Smooth muscle cell of the brain vasculature (primary cell): ENCODE measurements at places on chromosomes 4 and X.

GRCh38 chr4:129344058-129344457 lies 248.1 kb downstream of the C4orf33 start:
- DNase-seq, result no peak

DNA sequence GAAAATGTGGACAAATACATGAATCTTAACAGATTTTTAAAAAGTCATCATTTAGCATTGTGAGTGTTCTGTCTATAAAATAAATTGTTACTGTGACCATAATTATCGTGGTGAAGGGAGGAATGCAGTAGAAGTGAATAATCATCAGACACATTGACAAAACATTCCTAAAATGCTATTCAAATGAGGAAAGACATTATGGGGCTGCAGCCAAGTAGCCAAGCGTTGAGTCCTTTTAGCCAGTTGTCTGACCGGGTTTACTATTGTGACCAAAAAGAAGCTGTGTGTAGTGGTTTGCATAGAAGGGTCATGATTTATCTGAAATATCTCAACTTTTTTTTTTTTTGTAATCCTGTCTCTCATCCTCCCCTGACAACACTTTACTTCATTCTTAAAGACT lies 19.5 kb downstream of the WWC2 start:
- no peak for DNase-seq

- no peak for DNase-seq
These were observed 69.8 kb upstream of the FAT4 start for GRCh38 chr4:125244848-125245450.

GRCh38 chr4:37359261-37359660 lies 114.7 kb downstream of the NWD2 start:
- no peak for DNase-seq

DNA sequence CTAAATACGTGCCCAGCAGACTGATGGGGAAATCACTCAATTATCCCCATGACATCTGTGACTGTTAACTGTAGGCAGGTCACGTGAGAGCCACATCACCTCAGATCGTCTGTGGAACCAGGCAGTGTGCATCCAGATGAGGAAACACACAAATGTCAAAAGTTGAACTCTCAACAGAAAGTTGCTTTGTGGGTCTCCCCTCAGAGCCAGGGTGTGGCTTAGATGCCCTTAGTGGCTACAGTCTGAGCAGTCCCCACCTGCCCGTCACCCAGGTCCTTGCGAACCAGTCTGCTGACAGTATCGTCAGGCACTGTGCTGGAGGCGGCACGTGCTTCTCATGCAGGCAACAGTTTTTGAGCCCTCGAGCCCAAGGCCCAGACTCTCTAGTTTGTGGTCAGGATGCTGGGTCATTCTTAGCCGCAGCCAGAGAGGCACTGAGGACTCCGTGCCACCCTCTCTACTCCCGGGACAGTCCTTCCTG lies 10.8 kb downstream of the TMEM187 start:
- DNase-seq, result no peak

GRCh38 chr4:5869966-5870619 lies 22.8 kb downstream of the CRMP1 start:
- DNase-seq, result no peak

DNA sequence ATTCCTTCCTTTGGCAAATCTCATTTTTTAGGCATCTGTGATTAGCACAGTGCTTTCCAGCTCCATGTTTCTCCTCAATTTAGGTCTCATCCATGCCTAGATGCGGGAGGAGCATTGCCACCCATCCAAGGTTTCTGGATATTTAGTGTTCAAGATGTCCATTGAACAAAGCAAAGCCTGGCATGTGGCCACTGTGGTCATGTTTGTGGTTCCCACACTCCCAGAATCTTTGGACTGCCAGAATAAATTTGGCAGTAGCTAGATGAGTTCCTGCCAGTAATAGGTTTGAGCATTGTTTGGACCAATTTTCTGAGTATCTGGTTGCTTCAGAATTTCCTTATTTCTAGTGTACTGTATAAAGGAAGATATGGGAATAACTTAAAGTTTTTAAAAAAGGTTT lies 1124.1 kb downstream of the ADGRL3 start:
- DNase-seq, result no peak

DNA sequence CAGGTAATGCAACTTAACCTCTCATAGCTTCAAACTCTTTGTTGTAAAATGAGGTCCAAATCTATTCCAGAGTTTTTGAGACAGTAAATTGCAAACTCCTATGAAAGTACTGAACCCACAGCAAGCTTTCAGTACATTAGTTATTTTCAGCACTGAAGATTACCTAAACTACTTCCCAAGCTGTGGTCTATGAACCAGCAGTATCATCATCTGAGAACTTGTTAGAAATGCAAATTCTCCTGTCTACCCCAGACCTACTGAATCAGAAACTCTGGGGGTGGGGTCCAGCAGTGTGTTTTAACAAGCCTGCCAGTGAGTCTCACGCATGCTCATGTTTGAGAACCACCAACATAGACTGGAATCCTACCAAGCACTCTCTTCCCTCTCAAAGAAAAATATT lies 5.7 kb upstream of the CASP6 start:
- no peak for DNase-seq

GRCh38 chr4:115749404-115749803 lies 636.0 kb upstream of the NDST4 start:
- no peak for DNase-seq

- DNase-seq, result no peak
These were observed 6.9 kb downstream of the ATP7A start for GRCh38 chrX:77917294-77917933.

GRCh38 chrX:68398291-68398690 lies 35.0 kb downstream of the OPHN1 start:
- DNase-seq, result no peak

DNA sequence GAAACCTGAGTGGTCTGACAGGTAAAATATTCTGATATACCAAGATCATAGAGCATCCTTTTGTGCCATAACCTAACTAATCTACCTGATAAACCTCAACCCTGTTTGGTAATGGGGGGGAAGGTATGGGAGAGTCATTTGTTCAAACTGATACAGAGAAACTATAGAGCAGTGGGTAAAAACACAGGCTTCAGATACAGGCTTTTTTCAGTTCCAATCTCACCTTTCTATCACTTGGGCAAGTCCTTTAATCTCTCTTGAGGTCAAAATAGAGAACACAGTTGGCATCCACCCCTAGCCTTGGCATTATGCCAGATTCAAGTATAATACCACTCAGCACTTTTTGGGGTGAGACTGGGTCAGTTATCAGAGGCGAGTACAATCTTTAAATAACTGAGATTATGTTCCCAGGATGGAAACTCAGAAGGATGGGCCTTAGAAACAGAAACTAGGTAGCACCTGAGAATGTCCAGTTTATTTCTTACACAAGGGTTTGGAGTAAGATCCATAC lies 880 bp upstream of the ETDC start:
- DNase-seq, result no peak

DNA sequence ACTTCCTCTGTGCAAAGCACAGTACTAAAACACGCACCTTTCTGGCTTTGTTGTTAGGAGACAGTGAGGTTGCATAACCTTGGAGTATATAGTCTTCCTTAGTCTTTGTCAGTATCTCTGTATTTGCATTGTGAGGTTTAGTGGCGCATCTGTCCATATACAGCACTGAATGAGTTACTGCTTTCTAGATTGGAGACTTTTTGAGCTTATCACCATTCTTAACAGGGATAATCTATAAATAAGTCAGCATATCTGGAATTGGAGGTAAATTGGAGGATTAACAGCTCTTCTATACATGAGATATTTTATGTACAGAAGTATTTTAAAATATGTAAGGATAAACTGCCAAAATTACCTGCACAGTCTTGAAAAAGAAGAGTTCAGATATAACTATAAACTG lies 4.3 kb downstream of the FHDC1 start:
- no peak for DNase-seq

DNA sequence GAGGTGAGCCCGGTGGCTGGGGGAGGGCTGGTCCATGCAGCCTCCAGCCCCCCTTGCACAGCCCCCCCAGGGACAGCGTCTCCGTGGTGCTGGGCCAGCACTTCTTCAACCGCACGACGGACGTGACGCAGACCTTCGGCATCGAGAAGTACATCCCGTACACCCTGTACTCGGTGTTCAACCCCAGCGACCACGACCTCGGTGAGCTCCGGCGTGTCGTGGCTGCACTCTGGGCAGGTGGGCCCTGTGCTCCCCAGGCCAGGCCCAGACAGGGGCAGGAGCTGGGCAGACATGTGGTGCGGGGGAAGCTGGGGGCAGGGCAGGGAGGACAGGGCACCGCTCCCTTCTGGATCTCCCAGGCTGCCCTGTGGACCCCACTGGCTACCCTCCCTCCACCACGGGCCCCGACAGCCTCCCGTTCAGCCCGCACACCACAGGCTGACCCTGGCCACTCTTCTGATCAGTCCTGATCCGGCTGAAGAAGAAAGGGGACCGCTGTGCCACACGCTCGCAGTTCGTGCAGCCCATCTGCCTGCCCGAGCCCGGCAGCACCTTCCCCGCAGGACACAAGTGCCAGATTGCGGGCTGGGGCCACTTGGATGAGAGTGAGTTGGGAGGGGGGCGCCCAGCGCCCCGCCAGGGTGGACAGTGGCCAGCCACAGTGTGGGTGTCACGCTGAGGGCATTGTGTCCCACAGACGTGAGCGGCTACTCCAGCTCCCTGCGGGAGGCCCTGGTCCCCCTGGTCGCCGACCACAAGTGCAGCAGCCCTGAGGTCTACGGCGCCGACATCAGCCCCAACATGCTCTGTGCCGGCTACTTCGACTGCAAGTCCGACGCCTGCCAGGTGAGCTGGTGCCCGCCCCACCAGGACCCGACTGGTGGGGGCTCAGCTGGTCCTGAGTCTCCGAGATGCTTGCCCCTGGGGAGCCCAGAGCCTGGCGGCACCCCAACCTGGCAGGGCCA lies 5.9 kb downstream of the HGFAC start:
- DNase-seq, result no peak

- no peak for DNase-seq
These were observed 69.3 kb upstream of the PDE5A start for GRCh38 chr4:119697887-119698393.

DNA sequence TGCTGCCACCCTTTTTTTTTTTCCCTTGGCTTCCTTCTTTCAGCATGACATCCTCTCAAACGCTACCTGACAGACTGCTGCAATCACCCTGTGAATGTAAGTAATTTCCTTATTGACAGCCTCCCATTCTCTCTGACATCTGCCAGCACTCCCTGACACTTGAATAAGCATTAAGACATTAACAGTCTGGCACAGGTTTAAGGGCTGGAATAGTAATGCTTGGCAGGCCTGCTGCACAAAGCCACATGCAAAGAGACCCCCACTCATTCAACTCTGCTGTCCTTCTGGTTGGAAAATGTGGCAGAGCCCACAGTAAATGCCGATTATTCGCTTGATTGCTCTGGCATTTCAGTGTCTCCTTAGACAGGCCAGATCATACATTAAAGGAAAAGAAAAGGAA lies 28.1 kb upstream of the RASGEF1B start:
- no peak for DNase-seq

DNA sequence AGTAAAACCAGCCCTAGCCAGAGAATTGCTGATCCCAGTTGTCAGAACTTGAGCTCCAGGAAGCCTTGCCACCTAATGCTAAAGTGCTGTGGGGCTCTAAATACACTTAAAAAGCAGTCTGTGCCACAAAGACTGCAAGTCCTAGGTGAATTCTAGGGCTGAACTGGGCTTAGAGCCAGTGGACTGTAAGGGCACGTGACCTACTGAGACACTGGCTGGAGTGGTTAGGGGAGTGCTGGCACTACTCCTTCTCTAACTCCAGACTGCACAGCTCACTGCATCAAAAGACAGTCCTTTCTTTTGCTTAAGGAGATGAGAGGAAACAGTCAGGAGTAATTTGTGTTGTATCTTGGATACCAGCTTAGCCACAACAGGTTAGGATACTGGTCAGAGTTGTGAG lies 1240.2 kb downstream of the FAM133A start:
- no peak for DNase-seq

DNA sequence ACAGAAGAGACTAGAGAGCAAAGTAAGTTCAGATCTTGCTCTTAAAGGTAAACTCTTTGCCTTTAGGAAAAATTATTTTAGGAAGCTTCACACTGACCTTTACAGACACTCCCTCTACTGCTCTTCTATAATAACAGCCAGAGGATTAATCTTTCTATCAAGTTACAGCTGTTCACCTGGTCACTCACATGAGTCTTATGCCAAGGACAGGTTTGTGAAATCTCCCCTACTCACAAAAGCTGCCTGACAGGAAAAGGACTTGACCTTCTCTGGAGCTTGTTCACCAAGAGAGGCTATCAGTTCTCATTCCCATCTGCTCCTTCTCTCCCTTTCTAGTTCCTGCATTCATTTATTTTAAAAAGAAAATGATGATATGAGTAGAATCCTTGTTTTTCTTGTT lies 117.3 kb downstream of the C4orf51 start:
- no peak for DNase-seq

GRCh38 chrX:7252013-7252610 lies 104.2 kb upstream of the PUDP start:
- no peak for DNase-seq

DNA sequence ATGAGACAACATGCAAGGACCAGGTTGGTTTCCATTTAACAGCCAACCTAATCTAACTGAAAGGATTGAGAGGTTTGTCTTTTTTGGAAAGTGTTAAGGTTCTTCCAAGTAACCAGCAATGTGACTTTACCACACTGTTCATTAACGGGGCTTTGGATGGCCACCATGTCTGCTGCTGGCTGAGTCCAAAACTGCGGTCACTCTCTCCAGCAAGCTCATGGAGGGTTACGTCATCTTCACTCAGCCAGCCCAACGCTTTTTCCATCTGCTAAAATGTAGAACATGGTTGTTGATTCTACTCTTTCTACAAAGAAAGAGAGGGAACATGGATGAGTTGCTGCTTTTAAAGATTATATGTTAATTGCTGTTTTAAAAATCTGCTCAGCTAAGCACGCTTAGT lies 11.0 kb downstream of the PKD2 start:
- DNase-seq, result no peak

DNA sequence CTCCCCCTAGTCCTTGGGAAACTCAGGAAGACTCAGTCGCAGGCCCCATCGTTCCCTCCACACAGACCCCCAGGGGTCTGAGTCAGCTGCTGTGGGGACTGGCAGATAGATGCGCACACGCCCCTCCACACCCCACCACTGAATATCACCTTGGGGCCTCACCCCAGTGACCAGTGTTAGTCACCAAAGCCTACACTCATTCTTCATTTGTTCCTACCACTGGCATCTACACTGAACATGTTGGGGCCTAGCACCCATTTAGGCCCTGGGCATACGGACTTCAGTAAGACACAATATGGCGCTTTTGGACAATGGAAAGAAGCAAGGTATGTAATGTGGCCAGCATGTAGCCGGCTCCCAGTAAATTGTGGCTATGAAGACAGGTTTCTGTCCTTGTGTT lies 154.1 kb upstream of the PJA1 start:
- DNase-seq, result no peak

GRCh38 chr4:107931775-107932321 lies 499 bp downstream of the CYP2U1 start:
- no peak for DNase-seq

- DNase-seq, result no peak
These were observed 399.3 kb downstream of the HNRNPD start for GRCh38 chr4:81974523-81974922.
